ENCODE measurements at places on chromosomes 1 and 21.

GRCh38 chr1:169753549-169753948 lies 19.7 kb upstream of the SELE start:
- no peak for DNase-seq

DNA sequence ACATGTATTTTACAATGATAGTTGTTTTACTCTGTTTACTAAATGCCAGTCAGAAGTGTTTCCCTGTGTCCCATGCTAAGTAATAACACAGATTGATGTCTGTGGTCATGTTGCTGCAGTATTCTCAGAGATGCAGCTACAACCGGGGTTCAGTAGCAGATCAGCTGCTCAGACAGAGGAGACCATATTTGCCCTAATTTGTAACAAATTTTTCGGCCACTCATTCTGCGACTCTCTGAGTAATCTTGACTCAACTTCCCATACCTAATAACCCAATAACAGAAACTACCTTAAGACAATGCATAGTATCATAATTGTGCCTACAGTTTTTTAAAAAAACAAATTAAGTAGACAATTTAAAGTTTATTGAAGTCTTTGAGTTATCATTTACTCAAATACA lies 32.6 kb downstream of the NIBAN1 start:
- no peak for DNase-seq

DNA sequence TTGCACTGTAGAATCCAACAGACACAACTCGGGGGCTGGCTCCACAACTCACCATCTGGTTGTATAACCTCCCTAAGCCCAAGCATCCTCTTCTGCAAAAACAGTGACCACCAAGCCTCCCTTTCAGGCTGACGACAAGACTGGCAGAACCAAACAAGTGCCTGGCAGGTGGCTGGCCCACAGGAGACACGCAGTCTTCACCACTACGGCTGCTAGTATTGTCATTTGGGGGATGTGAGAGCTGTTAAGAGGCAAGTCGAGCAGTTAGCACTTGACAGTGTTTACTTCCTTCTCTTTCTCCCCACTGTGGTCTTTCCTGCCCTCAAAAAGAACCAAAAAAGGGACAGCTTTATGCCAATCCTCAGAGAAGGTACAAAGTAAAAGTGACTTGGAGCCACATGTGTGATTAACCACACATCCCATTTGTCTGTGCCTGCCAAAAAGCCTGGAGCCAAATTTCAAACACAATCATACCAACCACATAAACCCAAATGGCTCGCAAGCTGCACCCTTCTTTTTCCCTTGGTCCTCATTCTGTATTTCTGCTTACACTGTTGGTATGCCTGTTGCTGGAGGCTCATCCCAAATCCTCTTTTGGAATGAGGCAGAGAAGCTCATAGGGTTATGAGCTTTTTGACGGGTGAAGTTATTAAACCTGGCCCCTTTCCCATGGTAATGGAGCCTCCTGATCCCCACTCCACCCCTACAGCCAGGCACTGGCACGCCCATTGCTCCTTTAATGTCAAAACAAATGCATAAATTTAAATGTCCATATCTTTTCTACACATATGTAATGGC lies 94.1 kb downstream of the TGFBR3 start:
- no peak for DNase-seq

DNA sequence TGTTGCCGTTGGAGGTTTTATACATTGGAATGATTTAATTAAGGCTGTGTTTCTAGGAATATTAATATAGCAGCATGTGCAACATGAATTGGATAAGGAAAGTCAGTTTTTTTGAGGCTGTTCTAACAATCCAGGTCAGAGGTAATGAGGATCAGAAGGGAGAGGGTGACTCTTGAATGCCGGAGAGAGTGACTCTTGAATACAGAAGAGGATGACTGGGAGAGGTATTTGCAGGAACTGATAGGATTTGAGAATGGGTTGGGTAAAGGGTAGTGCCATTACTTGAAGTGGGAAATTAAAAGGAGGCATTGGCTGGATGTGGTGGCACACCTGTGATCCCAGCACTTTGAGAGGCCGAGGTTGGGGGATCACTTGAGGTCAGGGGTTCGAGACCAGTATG lies 55.6 kb upstream of the MACF1 start:
- no peak for DNase-seq

DNA sequence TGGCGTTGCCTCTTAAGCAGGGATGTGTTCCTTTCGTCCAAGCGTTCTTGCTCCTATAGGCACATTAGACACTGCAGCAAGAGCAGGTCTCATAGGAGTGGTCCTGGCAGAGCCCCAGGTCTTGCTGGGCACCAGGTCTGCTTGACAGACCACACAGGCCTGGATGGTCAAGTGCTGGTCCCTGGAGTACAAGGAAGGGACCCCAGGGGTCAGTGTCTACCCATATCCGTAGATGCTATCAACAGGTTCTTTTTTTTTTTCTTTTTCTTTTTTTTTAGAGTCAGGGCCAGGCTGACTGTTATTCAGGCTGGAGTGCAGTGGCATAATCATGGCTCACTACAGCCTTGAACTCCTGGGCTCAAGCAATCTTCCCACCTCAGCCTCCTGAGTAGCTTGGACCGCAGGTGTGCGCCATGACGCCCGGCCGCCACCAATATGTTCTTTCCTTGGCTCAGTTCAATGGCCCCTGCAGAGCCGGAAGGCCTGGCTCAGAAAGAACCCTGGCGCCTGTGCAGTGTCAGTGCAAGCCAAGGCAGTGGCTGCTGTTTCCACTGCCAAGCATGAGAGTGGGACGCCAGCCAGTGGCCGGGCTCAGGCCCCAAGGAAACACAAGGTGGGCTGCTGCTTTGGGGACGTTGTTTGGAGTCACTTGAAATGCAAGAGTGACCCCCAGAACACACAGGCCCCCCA lies 10.0 kb upstream of the TNFRSF8 start:
- no peak for DNase-seq

DNA sequence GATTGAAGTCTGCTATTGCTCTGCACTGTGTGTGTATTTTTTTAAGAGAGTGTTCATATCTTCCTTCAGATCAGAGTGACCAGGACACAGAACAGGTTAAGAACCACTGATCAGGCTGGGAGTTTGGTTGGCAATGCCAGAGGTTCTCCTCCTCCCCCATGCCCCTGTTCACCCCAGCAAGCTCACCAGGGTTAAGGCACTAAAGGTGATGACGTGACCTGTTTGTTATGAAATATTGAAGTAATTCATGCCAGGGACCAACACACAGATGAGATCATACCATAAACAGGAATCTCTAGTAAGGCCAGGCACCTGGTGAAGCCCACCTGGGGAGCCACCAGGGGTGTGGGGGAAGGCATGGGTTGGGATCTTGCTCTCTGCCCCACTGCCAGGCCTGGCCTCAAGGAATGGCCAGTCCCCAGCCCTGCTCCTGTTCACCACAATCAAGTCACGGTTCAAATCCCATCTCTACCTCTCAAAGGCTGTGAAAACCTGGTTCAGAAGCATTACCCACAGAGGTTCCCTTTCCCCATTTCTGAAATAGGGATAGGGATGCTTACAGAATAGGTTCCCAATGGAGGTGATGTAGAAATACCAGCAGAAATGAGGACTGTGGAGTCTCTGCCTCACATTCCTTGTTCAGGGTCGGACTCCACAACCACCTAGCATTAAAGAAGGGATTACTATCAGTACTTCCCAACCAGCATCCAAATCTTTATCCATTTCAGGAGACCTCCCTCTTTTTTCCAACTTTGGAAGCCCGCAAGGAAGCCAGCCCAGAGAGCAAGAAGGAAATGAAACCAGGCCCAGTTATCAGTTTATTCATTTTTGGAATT lies 2.4 kb downstream of the ID3 start:
- no peak for DNase-seq

DNA sequence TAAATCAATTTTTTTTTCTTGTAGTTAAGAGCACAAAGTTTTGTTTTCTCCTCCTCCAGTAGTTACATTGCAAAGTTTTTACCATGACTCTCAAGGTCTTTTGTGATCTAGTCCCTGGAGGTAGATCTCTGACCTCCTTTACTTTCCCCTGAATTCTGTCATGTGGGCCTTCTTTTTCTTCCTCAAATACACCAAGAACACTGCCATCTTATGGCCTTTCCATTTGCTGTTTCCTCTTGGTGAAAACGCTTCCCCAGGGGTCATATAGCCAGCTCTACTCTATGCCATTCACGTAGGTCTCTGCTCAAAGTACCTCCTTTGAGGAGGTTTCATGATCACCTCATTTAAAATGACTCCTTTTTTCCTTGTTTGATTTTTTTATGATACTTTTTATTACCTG lies 2.7 kb downstream of the DDX20 start:
- no peak for DNase-seq

DNA sequence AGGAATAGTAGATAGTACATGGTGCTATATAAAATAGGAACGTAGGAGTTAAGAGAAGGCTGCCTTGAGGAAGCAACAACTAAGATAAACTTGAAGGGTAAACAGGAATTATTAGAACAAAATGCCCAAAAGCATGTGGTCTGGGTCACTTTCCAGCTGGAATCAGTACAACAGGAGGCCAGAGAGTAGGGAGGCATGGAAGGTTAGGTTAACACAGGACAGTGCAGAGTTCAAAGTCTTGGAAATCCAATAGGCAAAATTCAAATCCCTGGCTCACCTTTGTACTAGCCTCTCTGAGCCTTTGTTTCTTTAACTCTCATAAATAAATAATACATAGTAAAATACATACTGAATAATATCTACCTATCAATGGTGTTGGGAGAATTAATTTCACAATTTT lies 69.0 kb upstream of the NEK7 start:
- no peak for DNase-seq

DNA sequence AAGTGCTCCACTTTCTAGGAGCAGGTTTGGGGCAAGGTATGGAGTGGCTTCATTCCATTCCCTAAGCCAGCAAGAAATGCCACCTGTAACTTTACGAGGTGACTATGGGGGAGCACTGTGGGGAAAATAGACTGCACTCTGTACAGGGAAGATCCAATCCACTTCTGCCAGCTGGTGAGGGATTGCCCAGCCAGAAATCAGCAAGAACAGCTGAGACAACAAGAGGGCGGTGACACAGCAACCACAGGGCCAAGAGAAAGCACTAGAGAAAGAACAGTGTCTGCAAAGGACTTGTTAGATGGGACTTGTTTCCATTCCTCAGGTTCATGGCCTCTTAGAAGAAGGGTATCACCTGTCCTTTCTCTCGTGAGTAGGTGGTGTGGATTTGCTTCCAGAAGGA lies 19.6 kb downstream of the CAPN8 start:
- no peak for DNase-seq

GRCh38 chr1:162687870-162688269 lies 55.6 kb downstream of the DDR2 start:
- DNase-seq, result no peak

DNA sequence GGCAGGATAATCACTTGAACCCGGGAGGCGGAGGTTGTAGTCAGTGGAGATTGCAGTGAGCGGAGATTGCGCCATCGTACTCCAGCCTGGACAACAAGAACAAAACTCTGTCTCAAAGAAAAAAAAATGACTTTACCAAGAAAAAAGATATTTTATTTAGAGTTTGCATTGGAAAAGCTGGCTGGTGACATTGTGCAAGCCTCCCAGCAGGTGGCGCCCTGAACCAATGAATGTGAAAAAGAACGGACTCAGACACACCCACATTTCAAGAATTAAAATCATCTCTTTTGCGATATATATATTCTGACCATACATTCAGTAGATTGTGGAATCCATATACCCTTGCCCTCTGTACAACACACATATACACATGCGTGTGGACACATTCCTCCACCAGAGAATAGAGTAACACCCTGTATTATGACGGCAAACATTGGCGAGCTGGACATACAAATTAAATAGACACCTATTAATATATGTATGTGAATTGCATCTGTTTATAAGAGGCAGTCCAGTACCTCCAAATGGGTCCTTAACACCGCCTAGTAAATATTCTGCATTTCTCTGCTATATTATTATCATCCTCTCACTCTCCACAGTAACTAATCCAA lies 39.0 kb upstream of the CADM3 start:
- peak; percentile 83 for DNase-seq

DNA sequence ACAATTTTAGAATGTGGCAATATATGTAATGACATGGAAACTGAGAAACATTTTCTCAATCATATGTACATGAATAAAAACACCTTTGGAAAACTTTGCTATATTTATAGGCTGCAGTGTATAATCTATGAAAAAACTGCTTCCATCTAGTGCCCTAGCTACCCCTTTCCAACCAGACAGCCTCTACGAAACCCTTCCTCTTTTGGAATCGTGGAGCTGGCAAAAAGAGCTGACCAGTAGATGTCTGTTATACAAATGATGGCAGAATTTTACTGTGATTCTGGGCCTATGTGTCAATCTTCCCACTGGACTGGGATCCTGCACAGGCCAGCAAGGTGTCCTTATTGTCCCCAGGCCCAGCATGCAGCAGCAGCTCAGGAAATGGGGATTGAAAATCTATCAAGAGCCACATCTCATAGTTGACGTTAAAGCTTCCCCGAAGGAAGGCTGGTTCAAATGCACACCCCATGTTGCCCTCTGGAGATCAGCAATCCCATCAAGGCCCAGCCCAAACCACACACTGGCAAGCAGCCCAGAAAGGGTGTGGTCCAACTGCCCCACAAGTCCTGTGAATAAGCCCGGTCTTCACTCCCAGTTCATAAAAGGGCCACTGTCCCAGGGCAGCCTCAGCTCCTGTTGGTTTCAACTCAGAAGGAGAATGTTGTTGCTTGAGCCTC lies 8.8 kb upstream of the FAM20B start:
- DNase-seq, result peak; percentile 85

DNA sequence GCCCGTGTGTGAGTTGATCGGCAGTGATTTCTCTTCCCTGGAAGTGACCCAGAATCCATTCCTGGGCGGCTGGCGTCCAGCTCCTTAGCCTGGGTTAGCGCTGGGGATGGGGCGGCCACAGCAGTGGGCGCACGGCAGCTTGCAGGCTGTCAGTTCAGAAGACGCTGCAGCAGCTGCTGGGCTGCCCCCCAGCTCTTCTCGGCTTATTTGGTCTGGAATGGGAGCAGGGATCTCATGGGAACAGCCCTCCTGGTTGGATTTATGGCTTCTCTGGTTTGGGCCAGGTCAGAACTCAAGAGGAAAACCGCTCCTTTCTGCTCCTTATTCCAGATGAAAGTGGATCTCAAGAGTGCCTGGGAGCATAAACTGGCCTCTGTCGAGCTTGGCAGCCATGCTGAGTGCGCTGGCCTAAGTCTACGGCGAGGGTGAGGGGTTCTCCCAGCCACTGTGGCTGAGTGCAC lies 148.2 kb downstream of the PRDM16 start:
- no peak for DNase-seq

DNA sequence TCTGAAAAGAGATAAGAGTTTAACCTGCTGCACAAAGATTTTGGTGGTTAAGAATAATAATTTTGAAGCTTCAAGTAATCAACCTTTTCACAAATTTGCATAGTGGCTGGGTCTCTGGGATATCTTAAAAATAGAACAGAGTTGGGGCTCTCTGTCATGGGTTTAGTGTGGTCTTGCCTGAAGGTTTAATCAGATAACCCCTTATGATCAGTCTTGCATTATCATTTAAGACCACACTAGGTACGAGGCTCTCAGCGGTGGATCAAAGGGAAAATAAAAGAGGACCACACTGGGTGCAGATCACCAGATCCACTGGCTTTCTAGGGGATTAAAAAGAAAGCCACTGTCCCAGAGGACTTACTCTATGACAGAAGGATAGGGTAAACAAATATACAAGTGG lies 19.5 kb downstream of the LRRC8C start:
- no peak for DNase-seq
